ENCODE measurements at places on chromosomes 2 and 18.

DNA sequence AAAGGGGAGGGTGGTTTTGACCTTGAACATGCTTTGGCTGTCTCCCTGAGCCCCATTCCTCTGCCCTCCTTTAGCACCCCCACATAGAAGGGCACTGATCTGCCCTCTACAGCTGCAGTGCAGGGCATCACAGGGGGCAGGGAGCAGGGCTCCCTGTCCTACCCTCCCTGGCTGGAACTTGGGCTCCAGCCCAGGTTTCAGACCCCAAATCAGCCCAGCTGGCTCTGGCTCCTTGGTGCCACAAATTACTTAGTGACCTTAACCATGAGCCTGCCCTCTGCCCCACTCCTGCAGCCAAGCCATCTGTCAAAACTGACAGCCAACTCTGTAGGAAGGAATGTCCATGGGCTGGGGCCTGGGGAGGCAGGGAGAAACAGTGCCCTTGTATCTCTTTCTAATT is 105.6 kb downstream of the MAPK4 start:
- DNase-seq: no peak

- no peak for DNase-seq
Measured at GRCh38 chr2:229880892-229881586, 40.8 kb downstream of the TRIP12 start.

DNA sequence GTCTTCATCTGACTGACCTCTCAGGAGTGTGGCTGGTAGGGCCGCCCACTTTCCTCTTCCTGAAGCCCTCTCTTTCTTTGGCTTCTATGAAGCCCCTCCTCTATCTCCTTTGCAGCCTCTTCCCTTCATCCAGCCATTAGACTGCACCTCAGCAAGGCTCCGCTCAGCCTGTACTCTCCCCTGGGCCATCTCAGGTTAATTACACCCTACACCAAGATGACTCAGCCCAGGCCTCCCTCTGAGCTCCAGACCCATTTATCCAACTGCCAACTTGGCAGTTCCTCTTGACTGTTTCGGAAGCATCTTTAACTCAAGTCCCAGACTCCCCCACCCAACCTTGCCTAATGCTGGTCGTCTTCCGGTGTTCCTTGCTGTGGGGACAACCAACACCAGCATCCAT is 5.8 kb upstream of the WNT6 start:
- DNase-seq: no peak

DNA sequence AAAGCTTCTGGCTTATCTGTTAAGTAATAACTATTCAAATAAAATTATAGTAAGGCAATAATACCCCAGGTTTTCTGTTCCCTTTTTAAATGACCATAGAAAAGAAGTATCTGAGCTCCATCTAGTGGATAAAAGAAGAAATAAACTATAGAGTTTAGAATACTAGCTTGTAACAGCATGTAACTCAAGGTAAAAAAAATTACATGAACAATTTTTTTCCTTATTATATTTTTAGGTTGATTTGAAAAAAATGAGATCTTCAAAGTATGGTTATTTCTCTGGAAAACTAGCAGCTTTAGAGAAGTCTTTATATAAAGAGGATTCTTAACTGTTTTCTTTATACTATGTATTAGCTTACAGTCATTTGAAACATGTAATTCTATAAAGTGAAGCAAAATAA is 58.1 kb downstream of the NCKAP1 start:
- no peak for DNase-seq

- no peak for DNase-seq
Measured at GRCh38 chr18:69737851-69738250, 209.8 kb downstream of the CD226 start.

GRCh38 chr2:182521453-182522404 is 94.9 kb upstream of the PDE1A start:
- no peak for DNase-seq

- DNase-seq: no peak
Measured at GRCh38 chr2:70656421-70657010, 102.9 kb upstream of the TGFA start.

- DNase-seq: no peak
Measured at GRCh38 chr2:159982842-159983785, 79.3 kb downstream of the PLA2R1 start.

DNA sequence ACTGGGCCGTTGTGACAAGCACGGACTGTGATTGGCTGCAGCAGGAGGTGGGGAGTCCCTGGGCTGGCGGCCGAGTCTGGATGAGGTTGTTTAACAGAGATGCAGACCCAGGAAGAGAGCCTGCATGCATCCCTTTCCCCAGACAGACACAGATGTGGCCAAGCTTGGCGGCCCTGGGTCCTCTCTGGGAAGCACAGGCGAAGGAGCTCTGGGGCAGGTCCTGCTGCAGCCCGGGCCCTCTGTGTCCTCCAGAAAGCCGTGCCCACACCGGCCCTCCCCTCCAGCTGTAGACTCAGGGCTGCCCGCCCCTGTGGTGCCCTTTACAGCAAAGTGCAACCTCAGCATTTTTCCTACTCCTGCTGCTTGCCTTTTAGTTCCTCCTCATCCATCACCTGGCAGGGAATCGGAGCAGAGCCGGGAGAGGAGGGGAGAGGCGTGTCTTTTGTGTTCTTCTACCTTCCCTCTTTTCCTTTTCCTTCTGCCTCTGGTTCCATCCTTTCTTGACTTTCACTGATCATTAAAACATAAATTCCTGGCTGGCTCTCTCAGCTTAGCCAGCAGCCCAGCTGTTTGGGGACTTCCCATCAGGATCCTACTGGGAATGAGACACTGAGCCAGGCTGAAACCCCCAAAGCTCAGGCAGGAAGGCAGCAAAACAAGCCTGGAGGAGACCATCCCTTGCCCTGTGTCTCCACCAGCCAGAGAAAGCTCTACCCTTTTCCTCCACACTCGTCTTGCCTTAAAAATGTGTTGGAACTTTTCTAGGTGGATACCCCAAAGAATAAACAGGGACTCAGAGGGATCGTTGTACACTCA is 75.0 kb downstream of the CTIF start:
- DNase-seq: no peak

- no peak for DNase-seq
Measured at GRCh38 chr2:238691596-238692491, 156.0 kb upstream of the TWIST2 start.

DNA sequence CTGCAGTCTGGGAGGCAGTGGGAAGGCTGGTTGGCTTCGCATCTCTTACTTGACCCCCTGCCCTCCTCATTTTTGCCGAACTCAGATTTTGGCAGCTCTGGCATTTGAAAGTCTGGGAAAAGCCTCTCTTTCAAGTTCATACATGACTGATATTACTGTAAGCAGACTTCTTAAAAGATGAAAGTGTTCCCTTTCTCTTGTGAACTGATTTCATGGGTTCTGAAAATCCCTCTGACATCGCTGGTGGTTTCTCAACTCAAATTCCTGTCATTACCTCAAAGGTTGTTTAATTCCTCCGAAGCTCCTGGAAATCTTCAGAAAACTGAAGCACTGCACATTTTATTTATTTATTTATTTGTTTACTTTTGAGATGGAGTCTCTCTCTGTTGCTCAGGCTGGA is 16.9 kb upstream of the SLC38A11 start:
- no peak for DNase-seq

- no peak for DNase-seq
Measured at GRCh38 chr2:86039963-86040655, 65.6 kb downstream of the POLR1A start.

DNA sequence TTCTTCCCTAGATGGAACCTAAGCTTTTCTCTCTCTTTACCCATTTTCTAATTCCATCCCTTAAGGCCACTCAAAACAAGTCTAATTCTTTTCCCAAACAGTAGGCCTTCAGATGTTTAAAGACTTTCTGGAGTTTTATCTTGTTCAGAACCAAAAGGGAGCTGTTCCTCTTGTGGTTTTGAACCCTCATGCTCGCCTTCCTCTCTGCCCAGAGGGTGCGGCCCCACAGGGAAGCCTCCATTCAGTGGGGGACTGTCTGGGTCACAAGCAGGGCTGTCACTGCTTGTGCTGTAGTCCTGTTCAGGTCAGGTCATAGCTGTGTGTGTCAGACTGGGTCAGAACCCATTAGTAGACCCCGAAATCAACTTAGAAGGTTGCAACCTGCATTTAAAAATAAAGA is 56.5 kb downstream of the TET3 start:
- DNase-seq: no peak

DNA sequence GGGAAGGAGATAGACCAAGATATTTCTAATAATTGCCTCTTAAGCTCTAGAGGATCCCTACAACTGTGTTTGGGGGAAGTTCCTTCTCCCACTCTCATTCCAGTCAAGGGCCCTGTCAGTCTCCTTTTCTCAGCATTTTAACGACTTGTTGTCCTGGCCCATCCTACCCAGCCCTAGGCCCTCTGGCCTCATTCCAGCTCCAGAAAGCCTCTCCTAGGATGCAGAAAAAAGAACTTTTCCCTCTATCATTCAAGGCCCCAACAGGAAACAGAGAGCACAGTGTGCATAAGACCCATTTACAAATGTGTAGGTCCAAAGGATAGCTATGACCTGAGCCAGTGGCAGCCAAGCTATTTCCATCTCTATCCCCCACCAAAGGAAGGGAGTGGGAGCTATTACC is 14.0 kb downstream of the PKDCC start:
- DNase-seq: no peak

Measured in stimulated activated CD4-positive, alpha-beta T cell treated with anti-CD3 and anti-CD28 coated beads, Interleukin-1b, Interleukin-23, amount 100 ng/mL, for 1 hour (primary cell).